ENCODE measurements at places on chromosomes 11 and 22.

GRCh38 chr22:17549655-17550054 is 13.6 kb upstream of the SLC25A18 start:
- DNase-seq: no peak

DNA sequence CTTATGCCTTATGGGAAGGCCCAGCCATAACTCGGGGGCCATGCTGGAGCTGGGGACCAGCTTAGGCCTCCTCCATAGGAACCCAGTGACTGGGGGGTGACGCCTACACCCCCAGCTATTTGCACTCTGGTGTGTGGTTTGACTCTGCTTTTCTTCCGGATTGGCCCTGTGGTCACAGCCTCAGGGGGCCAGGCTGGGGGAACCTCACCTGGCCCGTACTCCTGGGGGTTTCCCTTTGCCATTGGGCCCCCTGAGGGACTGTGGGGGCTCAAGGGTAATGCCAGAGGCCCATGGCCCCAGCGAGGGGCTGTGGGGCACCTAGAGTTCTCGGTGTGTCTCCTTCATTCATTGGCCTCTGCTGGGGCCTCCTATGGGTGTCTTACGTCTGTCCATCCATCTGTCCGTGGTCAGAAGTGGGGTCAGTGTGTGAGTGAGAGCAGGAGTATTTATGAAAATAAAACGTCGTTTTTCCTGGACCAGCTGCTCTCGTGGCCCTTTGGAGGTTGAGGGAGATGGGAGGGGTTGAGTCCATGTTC is 6.3 kb upstream of the SH3BP1 start:
- DNase-seq: peak; percentile 68

DNA sequence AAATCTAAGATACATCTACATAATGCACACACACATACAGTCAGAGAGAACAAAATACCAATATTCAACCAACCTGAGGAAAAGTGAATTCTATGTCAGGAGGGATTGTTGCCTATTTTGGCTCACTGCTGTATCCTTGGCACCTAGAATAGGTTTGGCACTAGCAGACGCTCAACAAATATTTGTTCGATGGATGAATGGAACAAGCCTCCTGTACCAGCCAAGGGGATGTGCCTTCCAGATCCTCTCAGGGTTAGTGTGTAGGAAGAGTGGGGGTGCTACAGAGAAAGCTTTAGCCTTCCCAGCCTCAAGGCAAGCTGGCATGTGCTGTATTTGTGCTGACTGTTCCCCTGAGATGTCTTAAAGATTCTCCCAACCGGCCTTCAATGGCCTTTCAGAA is 23.3 kb upstream of the POU2AF1 start:
- no peak for DNase-seq

GRCh38 chr22:19868773-19869471 is 14.2 kb upstream of the GNB1L start:
- no peak for DNase-seq

GRCh38 chr11:34149786-34150185 is 44.4 kb downstream of the NAT10 start:
- DNase-seq: no peak

DNA sequence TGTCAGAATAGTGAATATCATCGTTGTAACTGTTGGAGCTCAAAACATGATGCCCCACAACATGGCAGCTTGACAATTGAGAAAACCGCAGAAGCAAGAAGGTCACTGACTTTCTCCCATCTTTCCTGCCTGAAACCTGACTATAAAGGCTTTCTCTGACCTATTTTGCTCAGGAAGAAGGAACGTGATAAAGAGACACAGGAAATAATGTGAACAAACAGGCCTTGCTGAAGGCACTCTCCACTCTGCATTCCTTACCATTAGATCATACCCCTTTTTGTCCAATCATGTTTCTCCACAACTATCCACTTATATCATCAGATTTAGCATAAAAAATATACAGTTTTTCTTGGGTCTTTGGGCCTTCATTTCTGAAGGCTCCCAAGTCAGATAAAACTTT is 916.8 kb downstream of the METTL15 start:
- DNase-seq: no peak

DNA sequence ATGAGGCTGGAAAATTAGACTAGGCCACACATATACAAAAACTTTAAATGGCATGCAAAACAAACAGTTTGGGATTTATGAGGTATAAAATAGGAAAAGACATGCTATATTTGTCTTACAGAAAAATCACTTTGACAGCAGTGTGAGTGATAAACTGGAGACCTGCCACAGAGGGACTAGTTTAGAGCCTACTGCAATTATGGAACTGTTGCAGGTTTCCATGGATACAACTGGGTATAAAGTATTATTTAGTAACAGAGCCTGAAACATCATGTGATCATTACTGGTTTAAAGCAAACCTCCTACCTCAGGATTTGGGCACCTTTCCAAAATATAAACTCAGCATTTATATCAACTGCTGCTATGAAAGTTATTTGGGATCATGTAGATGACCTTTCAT is 1032.5 kb downstream of the DLG2 start:
- no peak for DNase-seq

DNA sequence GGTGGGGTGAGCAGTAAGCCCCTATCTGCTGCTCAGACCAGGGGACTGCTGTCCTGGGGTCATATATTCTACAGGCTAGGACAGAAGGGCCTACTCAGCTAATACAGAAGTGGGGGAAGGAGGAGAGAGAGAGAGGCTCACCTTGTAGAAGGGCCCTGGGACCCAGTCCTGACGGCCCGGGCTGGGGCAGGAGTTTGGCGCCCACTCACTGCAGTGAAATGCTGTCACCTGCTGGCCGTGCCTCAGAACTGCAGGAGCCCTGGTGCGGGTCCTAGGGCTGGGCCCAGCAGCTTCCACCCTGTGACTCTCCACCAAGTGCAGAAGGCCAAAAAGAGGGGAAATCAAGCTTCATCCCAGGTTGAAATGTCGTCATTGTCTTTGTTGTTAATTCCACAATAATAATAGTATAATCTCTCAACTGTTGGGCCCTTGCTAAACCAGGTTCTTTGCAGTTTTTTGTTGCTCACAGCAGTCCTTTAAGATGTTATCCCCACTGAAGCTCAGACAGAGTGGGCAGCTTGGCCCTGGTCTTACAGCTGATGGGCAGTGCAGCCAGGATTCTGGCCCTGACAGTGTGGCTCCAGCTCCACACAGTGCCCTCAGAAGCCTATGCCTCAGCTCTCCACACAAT is 29.6 kb downstream of the TRIM29 start:
- peak; percentile 21 for DNase-seq

- DNase-seq: no peak
These were observed 103.6 kb upstream of the HSD17B12 start for GRCh38 chr11:43576803-43577521.
